ENCODE measurements at places on chromosomes 1 and 21. TPM values are rescaled to one million over a fixed set of nuclear protein-coding genes. Genes with fewer than 3 reads are reported as not detected.
A peak's percentile ranks its signal among the peaks of the same experiment; 100 is the strongest.

GRCh38 chr1:229408458-229409037, 25.3 kb downstream of the ACTA1 start:
- peak; percentile 37 for DNase-seq

Gene OR2L2
- 0.10 TPM for total RNA-seq

GRCh38 chr1:33902486-33903209, 38.8 kb downstream of the HMGB4 start:
- no peak for DNase-seq

Gene CRNN
- total RNA-seq: not detected

Gene EXOC8
- total RNA-seq: 11.2 TPM

DNA sequence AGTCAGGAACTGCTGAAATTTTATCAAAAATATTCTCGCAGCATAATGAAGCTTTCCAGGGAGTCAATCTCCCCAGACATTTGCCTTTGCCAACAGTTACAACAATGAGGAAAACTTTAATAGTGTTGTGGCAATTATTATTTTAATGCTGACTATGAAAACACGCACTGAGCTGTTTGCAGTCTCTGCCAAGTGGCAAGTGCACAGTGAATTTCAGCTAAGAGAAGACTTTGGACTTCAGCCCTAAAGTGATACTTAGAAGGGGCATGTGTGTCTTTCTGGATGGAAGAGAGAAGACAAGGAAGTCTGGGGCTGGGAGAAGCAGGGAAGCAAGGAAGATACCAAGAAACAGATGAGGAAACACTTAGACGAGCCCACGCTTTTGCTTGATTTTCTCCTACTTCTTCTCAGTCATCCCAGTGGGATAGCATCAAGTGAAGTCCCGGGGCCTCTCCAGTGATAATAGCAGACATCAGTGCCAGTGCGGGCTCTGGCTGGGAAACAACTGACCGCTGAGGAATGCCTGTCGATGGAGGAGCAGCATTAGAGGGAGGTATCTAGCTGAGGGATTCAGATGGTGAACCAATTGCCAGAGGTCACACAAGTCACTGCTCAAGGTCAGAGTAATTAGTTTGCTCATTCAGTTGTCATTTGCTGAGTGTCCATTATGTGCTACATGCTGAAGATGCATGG, 196.3 kb downstream of the TTLL7 start:
- no peak for DNase-seq

GRCh38 chr1:17232759-17233661, 15.9 kb upstream of the PADI3 start:
- DNase-seq: no peak

GRCh38 chr1:42168391-42168670, 3.8 kb upstream of the GUCA2A start:
- no peak for DNase-seq

- DNase-seq: no peak
These were observed 54.2 kb downstream of the DRAM2 start for GRCh38 chr1:111085676-111086075.

Gene PGLYRP4
- not detected for total RNA-seq

- DNase-seq: no peak
These were observed 22.9 kb downstream of the ADAM30 start for GRCh38 chr1:119873135-119874015.

Gene C1orf94
- total RNA-seq: not detected

DNA sequence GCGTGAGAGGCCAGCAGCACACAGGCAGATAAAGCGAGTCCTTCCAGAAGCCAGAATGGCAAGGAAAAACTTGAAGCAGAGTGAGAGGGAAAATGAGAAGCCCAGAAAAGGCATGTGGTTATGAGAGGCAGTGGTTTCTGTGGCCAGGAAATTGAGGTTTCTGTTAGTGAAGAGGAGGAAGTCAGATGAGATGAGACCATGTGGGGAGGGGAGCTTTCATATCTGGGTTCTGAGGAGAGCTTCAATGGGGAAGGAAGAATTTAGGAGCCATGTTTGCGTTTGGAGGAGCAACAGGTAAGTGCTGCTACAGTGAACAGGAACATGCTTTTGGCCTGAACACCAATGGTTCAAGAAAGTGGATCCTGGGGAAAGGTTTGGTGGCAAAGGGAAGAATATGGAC, 6.1 kb upstream of the CD1A start:
- DNase-seq: no peak

GRCh38 chr1:241645199-241645598, 5.0 kb upstream of the CHML start:
- no peak for DNase-seq

Gene CASQ1
- not detected for total RNA-seq

Gene CD101
- total RNA-seq: 1.8 TPM

GRCh38 chr1:2277741-2278488, 49.8 kb downstream of the SKI start:
- no peak for DNase-seq

GRCh38 chr1:221979444-221980032, 237.6 kb upstream of the DUSP10 start:
- DNase-seq: no peak

GRCh38 chr1:53460666-53461322, 1.6 kb downstream of the DMRTB1 start:
- DNase-seq: peak; percentile 26

GRCh38 chr1:209672705-209673630, 2.2 kb upstream of the G0S2 start:
- DNase-seq: no peak

GRCh38 chr1:161008869-161009510, 12.0 kb downstream of the F11R start:
- DNase-seq: peak; percentile 74

DNA sequence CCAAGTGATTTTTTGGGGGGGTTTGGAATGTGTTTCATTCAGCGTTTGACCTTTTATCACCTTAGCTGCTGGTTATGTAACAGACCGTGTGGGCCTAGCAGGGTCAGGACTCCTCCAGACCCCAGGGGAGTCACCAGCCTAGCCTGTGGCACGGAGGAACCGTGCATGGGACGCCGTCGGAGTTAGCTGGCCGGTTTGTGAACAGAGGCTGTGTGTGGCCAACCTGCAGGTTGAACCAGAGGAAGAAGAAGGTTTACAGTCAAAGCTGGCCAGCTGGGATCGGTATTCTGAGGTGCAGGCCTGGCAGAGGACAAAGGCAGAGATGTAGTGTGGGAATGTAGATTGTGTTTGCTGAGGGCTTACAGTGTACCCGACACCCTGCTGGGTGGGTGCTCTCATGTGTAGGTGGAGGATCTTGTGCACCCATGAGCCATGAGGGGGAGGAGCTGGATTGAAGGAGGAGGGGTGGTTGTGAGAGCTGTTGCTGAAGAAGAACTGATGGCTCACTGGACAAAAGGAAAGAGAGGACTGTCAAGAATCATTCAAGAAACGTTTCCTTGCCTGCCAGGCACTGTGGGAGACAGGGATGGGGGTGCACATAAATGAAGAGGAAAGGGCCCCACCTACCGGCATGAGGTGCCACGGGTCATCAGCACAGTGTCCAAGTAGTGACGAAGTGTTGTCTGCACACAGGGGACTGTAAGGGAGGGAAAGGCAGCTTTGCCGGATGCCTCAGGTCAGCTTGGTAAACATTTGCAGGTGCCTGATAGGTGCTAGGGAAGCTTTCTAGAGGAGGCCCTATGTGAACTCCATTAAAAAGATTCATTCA, 40.0 kb upstream of the PWP2 start:
- DNase-seq: no peak

Gene SLC1A7
- total RNA-seq: not detected

Gene KANK4
- total RNA-seq: 2.0 TPM

GRCh38 chr1:28058168-28058567, 30.2 kb downstream of the EYA3 start:
- no peak for DNase-seq

DNA sequence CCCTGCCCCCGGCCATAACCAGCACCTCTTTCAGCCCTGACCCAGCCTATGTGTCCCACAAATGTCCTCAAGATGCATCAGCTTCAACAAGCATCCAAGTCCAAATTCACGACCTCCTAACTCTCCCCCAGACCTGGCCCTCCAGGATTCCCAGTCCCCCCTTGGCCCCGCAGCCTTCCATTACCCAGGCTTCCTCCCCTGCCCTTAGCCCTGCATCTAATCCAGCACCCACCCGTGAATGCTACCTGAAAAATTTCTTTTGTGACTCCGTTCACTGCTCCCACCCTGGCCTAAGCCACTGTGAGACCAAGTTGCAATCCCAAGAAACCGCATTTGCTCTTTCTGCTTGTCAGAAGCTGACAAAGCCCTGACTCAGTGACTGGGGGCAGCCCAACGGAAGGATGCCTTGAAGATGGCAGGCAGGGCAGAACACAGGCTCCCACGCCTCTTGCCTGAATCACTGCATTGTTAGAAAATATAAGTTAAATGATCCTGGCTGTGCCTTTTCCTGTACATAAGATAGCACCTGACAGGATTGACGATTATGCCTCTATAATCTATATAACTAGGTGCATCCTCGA, 939 bp upstream of the MFAP2 start:
- DNase-seq: no peak

GRCh38 chr1:152622803-152623202, at the start of gene LCE3A:
Gene LCE3A (minus strand): TSS chr1:152623103. CDS start chr1:152623103, 0 bp downstream.
- no peak for DNase-seq

Gene MYOG
- total RNA-seq: not detected

Gene PLA2G4A
- total RNA-seq: 3.3 TPM

DNA sequence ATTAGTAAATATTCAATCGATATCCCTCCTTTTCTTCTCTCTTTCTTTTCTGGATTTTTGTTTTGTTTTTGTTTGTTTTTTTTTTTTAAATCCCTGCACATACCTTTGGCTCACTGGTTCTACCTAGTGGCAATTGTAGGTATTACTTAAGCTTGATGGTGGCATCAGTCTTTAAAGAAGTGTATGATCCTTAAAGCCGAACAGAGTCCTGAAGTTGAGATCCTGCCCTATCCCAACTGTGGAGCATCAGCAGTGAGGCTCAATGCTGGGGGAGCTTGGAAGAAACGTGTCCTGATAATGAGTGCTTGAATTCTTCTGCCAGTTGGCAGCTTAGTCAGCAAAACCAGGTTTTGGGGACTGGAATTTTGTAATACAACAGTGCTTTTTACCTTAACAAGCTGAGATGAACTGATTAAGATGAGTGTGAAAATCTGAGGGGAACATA, 60.8 kb downstream of the FASLG start:
- DNase-seq: no peak

DNA sequence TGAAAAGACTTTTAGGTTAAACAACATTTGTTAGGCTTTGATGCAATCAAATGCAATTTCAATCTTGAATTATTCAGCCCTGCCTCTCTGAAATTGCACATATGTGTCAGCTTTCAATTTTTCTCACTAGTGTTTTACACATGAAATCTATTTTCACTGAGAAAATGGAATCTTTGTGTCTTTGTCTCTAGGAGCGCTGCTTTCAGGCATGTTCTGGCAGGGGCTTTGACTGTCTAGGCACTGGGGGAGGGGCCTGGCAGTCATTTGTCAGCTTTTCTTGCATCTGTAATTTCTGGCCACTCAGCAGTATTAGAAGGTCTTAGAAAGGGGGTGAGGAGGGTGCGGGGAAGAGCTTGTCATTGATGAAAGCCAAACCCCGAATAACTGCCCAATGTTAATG, 264.4 kb downstream of the PTPRC start:
- no peak for DNase-seq

Gene KCNJ9
- not detected for total RNA-seq

DNA sequence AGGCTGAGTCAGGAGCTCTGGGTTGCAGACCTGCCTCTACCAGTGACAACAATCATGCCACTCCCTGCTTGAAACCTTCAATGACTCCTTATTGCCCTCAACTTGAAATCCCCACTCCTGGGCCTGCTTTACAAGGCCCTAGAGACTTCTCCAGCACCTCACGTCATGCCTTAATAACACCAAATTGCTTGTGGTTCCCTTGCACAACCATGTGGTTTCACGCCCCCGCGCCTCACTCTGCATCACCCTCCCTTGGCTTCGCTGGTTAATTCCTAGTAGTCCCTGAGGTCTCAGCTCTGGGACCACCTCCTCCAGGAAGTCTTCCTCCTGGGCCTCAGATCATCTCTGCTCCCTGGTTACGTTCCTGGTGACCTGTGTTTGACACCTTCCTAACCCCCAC, 33.0 kb downstream of the EPHA2 start:
- no peak for DNase-seq

GRCh38 chr1:53037159-53037558, 24.9 kb upstream of the PODN start:
- no peak for DNase-seq

DNA sequence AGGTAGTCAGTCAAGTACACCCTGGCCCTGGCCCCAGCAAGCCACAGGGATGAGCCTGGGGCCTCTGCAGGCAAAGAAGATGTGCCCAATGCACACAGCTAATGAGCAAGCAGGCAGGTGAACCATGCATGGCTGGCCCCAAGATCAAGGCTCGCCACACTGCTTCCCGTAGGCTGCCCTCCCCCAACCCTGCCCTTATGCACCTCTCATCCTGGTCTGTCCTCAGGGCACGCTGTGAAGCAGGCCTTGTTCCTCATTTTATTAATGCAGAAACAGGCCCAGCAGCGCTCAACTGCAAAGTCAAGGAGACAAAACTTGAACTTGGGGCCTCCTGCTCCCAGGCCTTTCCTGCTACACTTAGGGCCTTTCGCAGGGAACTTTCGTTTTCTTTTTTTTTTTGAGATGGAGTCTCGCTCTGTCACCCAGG, 35.6 kb upstream of the ID3 start:
- DNase-seq: no peak

DNA sequence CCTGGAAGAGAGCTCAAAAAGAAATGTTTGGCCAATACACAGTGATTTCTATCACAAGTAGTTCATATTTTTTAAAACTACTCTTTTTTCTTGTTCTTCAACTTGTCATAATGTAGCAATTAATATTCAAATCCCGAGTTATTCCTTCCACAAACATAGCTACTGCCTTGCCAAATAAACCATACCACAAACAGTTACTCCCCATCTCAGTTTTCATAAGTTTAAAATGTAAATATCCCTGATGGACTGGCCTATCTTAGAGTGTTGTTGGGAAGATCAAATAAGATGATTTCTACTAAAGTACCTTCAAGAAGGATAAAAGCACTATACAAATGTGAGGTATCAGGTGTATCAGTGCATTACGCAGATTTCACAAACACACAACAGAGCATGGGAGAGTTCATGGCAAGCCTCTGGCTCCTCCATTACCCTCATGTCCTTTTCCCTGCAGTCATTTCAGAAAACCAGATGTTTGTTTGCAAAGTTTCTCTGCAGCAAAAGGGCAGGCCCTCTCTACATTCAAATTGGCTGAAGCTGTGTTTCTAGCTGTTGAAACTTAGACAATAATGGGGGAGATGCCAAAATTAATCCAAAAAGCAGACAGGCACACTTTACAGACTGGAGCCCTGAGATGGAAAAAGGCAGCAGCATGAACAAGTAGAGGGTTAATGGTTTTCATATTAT, 16.1 kb downstream of the WLS start:
- DNase-seq: no peak

DNA sequence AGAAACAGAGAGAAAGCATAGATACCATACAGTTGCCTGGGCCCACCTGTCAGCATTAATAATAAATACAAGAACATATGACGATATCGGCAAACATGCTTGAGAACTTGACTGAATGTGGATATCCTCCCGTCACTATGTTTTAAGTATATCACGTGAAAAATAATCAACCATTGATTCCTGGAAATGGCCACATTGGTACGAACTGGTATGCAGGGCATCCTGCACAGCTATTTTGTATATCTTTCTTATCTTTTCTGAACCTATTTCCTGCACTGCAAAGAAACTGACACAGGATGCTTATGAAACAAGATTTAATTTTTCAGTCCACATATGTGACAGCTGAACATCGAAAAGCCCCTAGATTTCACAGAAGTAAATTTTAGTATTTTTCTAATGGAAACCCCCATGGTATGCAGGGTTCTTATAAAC, 22.8 kb upstream of the RGS1 start:
- DNase-seq: no peak

Data from PC-9 (cell line).